ENCODE measurements at places on chromosomes 4 and X. TPM values are rescaled to one million over a fixed set of nuclear protein-coding genes. Genes with fewer than 3 reads are reported as not detected.

CACNA1F gene
- 1.4 TPM for total RNA-seq

KIF4A gene
- total RNA-seq = 0.41 TPM

ODAPH gene
- total RNA-seq = not detected

ZIC3 gene
- total RNA-seq = not detected

SOX3 gene
- total RNA-seq = not detected

TRPC5OS gene
- total RNA-seq = not detected

RTL9 gene
- not detected for total RNA-seq

SMIM43 gene
- not detected for total RNA-seq

FSTL5 gene
- not detected for total RNA-seq

BST1 gene
- total RNA-seq = 0.47 TPM

SOD3 gene
- 0.23 TPM for total RNA-seq

DNA sequence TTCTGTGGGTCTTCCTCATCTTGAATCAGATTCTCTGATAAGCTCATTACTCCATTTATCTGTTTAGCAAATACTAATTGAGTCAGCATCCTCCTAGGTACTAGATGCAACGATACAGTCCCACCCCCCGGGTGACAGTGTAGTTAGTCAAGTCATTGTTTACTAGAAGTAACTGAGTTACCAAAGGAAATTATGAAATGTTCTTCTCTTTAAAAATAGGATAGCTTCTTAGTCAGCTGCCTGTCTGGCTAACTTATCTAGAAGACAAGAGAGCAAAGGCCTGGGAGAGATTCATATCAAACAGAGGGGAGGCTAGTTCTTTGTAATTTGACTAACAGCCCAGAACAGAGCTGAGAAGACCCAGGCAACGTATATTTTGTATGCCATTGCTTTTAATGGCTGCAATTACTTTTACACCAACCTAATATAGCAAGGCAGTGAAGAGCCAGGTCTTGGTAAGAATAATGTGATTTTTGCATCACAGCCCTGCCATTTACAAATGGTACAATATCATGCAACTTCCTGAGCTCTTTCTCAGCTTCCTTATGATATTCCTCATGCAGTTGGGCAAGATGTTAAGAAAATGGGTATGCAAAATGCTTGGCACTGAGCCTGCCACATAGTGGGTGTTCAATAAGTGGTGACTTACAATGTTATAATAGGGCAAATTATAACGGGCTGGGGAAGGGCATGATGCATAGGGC, 149.9 kb downstream of the CHIC2 start:
- H3K36me3 ChIP-seq = no peaks in the 10 kb centered on the region
- DNase-seq = no peak
- no peaks in the 10 kb centered on the region for H3K4me1 ChIP-seq
- H3K27ac ChIP-seq = no peak overlapping the region
- no peak overlapping the region for H3K4me3 ChIP-seq
- no peaks in the 10 kb centered on the region for H3K27me3 ChIP-seq

DNA sequence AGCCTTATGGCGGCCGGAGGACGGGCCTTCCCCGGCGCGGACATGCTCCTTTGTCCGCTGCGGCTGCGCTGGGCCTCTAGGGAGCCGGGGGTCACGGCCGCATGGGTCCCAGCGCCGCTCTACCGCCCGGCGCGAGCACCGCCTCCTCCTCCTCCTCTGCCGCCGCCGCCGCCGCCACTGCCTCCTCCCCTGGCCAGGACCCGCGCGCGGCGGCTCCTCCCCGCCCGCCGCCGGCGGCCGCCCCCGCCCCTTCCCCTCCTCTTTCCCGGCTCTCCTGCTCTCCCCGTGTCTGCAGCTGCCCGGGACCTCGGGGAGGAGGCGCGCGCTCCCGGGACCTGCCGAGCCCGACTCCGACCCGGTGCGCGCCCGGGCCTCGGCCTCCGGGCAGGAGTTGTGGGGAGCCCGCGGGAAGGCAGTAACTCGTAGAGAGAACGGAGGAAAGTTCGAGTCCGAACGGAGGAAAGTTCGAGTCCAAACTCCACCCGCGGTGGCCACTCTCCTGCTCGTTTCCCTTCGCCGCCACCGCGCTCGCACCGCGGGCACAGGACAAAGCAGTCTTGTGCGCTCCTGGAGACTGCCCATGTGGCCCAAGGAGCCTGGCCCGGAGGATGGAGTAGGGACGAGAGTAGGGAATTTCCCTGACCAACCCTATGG, at the start of gene ADGRA3:
Gene ADGRA3, minus strand, starts transcription at position 179 of the 654 bp plus-strand sequence. CDS start 282 bp downstream, outside the sequence.
- H3K27ac ChIP-seq = no peak within 1 kb of the TSS
- no peaks in the 10 kb centered on the region for H3K36me3 ChIP-seq
- peaks cover 10% of the 10 kb centered on the region for H3K4me1 ChIP-seq
- H3K4me3 ChIP-seq = peak within 1 kb of the TSS; percentile 45
- no peaks in the 10 kb centered on the region for H3K27me3 ChIP-seq

GRCh38 chr4:52877694-52878093, 15.6 kb downstream of the RASL11B start:
- no peaks in the 10 kb centered on the region for H3K27me3 ChIP-seq
- DNase-seq = no peak
- peaks cover 9% of the 10 kb centered on the region for H3K4me1 ChIP-seq
- H3K4me3 ChIP-seq = no peak overlapping the region
- H3K27ac ChIP-seq = no peak overlapping the region

DNA sequence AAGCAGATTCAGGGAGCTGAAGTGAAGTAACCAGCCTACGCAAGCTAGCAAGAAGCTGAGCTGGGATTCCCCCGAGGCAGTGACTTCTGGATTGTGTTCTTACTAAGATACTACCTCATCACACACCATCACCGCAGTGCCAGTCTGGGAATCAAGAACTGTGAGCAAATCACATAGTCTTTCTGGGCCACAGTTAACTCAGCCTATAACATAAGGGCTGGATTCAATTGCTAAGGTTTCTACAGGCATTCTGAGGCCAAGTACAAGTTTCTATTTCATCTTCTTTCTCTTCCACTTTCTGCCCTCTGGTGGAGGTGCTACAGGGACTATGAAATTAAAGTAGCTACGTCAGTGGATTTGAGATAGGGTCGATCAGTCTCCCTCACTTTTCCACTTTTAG, 1.4 kb upstream of the CORIN start:
- peaks cover 9% of the 10 kb centered on the region for H3K27me3 ChIP-seq
- H3K36me3 ChIP-seq = no peaks in the 10 kb centered on the region
- no peak overlapping the region for H3K4me3 ChIP-seq
- peak overlapping the region; percentile 13 for H3K27ac ChIP-seq
- DNase-seq = no peak

GRCh38 chr4:89048906-89049601, 7.9 kb downstream of the FAM13A start:
- no peaks in the 10 kb centered on the region for H3K27me3 ChIP-seq
- DNase-seq = no peak
- H3K4me1 ChIP-seq = no peaks in the 10 kb centered on the region

GRCh38 chr4:112321776-112322684, 24.9 kb downstream of the ALPK1 start:
- H3K27ac ChIP-seq = no peak overlapping the region
- H3K36me3 ChIP-seq = no peaks in the 10 kb centered on the region
- H3K4me1 ChIP-seq = no peaks in the 10 kb centered on the region
- DNase-seq = peak; percentile 76
- H3K27me3 ChIP-seq = no peaks in the 10 kb centered on the region

DNA sequence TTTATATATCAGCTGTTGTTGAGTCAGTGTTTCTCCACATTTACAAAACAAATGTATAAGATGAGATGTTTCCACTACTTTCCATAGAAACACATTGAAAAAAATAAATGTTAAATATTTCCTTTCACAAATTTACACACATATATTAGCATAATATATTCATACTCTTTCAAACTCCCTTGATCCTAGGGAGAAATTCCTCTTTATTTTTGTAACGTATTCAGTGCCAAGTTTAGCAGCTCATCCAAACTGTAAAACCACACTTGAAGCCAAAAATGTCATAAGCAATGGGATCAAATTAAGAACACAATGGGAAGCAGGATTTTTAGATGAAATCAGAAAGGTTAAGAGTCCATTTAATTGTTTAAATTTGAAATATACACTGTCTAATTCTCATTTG, 381.1 kb upstream of the MAD2L1 start:
- H3K27me3 ChIP-seq = no peaks in the 10 kb centered on the region
- H3K4me1 ChIP-seq = no peaks in the 10 kb centered on the region
- no peak for DNase-seq
- no peaks in the 10 kb centered on the region for H3K36me3 ChIP-seq
- H3K4me3 ChIP-seq = no peak overlapping the region

DNA sequence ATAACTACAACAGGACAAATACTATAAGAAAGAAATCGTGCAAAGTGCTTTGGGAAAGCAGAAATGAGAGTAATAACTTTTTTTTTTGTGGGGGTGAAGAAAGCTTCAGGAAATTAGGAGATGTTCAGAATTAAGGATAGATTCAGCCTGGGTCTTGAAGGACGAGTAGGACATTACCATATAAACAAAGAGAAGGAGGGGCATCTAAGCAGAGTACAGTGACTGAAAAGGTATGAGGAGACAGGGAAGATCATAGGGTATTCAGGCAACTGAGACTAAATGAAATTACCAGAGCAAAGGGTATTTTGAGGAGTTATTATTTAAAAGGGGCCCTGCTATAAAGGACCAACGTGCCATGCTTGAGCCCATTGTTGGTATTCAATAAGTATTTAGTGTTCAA, 3.1 kb upstream of the STAP1 start:
- no peaks in the 10 kb centered on the region for H3K4me1 ChIP-seq
- H3K4me3 ChIP-seq = no peak overlapping the region
- H3K27me3 ChIP-seq = no peaks in the 10 kb centered on the region
- no peaks in the 10 kb centered on the region for H3K36me3 ChIP-seq

GRCh38 chr4:161342881-161343568, 820.8 kb downstream of the FSTL5 start:
- no peak overlapping the region for H3K4me3 ChIP-seq
- DNase-seq = no peak
- no peaks in the 10 kb centered on the region for H3K4me1 ChIP-seq
- H3K36me3 ChIP-seq = no peaks in the 10 kb centered on the region

DNA sequence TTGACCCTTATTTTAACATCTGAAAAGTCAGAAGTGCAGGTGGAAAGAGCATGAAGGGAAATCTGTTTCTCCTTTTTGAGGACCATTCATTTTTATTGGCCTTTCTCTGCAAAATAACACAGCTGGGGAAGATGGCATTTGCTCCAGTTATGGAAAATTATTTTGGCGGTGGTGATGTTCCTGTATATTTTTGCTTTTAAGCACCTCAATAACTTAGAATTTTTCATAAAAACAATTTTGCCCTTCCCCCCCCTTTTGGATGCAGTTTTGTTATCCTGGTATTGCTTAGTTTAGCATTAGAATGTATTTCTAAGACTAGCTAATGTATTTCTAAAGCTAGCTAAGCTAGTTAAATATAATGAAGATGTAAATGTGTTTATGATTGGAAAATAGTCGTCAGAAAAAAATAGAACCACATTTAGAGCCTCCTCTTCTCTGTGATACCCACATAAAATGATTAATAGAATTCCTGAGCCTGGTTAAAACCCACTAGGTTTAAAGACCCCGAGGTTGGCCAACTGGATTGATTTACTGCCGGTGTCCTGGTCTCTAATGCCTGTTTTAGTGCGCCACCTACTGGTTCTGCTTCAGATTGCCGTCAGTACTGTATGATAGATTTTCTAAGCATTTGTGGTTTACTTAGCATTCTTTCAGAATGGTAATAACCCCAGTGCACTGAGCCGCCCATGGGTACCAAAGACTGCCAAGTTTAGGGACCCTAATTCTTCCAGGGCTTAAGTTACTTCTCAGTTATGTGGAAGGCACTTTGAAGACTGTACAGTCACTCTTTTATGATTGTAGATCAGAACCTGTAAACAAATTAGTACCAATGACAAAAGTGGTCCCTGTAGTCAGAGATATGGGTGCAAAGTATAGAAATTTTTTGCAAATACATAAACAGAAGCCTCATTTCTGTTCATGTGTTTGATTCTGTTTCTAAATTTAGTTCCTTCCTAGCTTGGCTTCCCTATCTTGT, 11.4 kb downstream of the KLF3 start:
- H3K36me3 ChIP-seq = peaks cover 11% of the 10 kb centered on the region
- H3K27ac ChIP-seq = peak overlapping the region; percentile 72
- DNase-seq = peak; percentile 84
- H3K4me1 ChIP-seq = peaks cover 72% of the 10 kb centered on the region
- no peak overlapping the region for H3K4me3 ChIP-seq

DNA sequence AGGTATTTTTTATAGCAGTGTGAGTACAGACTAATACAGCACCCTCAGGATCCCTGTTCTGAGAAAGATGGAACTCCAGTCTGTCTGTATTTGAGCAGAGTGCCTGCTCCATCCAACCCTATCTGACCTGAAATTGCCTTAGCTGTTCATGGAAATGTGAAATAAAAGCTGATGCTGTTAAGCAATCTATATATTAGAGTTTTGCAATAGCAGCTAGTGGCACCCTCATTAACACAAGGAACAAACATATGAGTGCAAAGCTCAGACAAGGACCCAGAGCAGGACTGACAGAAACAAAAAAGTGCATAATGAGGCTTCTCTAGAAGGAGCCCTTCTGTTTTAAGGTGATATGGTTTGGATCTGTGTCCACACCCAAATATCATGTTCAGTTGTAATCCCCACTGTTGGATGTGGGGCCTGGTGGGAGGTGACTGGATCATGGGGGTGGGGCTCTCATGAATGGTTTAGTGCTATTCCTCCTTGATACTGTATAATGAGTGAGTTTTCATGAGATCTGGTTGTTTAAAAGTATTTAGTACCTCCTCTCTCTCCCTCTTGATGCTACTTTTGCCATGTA, 272.9 kb upstream of the KLF3 start:
- no peaks in the 10 kb centered on the region for H3K4me1 ChIP-seq
- DNase-seq = no peak
- H3K4me3 ChIP-seq = no peak overlapping the region
- no peak overlapping the region for H3K27ac ChIP-seq
- H3K36me3 ChIP-seq = no peaks in the 10 kb centered on the region

GRCh38 chr4:156623376-156623775, 348.2 kb downstream of the PDGFC start:
- H3K36me3 ChIP-seq = no peaks in the 10 kb centered on the region
- no peak overlapping the region for H3K27ac ChIP-seq
- H3K4me1 ChIP-seq = no peaks in the 10 kb centered on the region
- H3K27me3 ChIP-seq = no peaks in the 10 kb centered on the region
- DNase-seq = no peak

- H3K4me3 ChIP-seq = no peak overlapping the region
- H3K27me3 ChIP-seq = no peaks in the 10 kb centered on the region
- no peak overlapping the region for H3K27ac ChIP-seq
- H3K36me3 ChIP-seq = no peaks in the 10 kb centered on the region
Observed at GRCh38 chr4:17939054-17939453, 82.5 kb downstream of the LCORL start.

DNA sequence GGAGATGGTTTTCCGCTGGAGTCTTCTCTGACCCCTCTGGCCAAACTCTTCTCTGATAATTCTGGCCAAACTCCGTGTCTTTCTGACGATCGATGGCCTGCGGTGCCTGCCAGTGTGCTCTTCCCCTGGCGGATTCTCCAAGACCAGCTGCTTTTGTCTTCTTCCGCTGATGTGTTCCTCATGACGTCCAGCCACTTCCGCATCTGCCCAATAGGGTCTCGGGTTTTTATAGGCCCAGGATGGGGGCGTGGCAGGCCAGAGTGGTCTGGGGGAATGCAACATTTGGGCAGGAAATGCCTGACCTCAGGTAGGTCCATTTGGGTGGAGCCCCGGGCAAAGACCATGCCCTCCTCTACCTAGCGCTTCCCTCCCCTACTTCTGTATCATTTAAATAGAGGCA, 1542.1 kb downstream of the STIM2 start:
- H3K36me3 ChIP-seq = no peaks in the 10 kb centered on the region
- no peak overlapping the region for H3K4me3 ChIP-seq
- H3K27me3 ChIP-seq = no peaks in the 10 kb centered on the region
- no peak overlapping the region for H3K27ac ChIP-seq

Measured in T-cell (primary cell).